AML-193 (cell line): ENCODE measurements at places on chromosomes 4 and X.

GRCh38 chrX:120753413-120754251, 122.0 kb downstream of the CT47B1 start:
- DNase-seq: no peak

GRCh38 chr4:62709618-62710252, 1509.6 kb downstream of the ADGRL3 start:
- DNase-seq: peak; percentile 38

DNA sequence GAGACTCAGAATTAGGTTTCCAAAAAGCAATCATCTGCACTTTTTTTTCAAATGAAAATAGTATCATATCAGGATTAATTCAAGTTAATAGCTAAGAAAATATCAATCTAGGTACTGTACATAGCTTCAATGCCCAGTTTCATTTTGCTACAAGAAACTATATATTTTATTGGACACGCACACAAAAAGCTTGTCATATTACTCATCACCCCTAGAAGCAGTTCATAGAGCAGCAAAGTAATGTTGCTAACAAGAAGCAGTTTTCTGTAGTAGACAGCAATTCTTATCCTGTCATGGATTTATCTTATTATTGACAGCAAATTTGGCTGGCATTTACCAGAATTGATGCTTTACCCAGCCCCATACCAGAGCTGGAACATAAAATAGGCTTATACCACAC, 52.3 kb upstream of the LSM6 start:
- DNase-seq: no peak

DNA sequence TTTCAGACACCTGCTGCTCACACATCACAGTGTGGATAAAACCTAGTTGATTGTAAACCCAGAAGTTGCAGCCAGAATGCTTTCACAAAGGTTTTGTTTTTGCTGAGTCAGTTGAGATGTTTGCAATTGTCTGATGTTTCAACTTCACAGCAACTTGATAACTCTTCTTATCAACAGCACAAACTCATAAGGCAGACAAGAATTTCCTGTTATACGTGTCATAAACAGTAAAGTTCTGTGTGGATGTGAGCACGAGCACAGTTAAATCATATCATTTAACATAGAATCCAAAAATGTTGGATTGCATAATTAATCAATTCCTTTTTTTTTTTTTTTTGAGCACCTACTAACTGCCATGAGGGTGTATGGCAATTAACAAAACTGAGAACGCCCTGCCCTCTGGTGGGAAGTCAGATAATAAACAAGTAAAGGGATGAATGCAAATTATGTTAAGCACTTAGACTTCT, 512.2 kb downstream of the PDHA2 start:
- peak; percentile 14 for DNase-seq

DNA sequence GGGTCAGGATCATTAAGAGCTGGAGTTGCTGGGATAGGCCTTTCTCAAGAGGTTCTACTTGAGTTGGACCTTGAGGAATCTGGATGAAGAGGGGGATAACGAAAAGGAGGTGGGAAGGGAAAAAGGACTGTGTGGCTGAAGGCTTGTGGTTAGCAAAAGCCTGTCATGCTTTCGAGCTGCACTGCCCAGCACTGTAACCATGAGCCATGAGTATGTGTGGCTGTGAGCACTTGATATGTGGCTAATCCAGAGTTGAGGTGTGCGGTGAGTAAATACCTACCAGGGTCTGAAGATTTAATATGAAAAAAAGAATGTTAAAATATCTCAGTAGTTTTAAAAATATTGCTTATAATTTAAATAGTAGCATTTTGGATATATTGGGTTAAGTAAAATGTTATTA, 11.4 kb downstream of the TMEM165 start:
- DNase-seq: no peak

DNA sequence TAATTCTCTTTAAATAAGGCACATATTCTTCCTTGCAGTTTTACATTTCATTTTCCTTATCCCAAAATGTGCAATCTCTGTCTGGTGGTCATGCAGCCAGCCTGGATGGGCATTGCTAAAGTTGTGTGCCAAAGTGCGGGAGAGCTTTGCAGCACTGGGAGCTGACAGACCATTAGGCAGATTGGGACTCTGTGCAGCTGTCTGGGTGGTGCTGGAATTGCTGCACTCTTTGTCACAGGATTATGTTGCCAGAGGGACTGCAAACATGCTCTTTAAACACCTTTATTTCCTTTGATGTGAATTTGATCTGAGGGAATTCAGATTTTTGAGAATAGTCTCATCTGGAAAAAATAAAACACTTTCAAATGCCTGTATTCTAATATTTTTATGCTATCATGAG, 956.2 kb upstream of the DIAPH2 start:
- DNase-seq: no peak

- DNase-seq: no peak
These were observed 56.9 kb upstream of the TMEM33 start for GRCh38 chr4:41878170-41878969.

DNA sequence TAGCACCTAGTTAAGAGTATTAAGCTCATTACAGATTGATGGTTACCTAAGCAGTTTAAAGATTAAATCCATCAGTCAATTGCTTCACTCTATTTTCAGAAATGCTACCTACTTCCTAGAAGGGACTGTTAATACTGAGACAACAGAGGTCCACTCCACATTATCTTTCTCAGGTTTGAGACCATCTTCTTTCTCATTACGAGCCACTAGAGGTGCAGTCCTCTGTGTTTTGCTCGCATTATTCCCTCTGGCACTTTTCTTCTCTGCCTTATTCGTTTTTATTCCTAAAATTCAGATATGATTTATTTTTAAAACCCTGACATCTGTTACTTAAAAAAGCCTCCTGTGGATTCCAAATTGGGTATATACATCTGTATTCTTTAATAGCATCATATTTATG, 459.1 kb downstream of the FSTL5 start:
- DNase-seq: no peak

GRCh38 chr4:174120446-174121295, 162.8 kb downstream of the FBXO8 start:
- DNase-seq: peak; percentile 56

GRCh38 chr4:175935016-175935661, 123.1 kb upstream of the GPM6A start:
- DNase-seq: no peak

GRCh38 chr4:95129821-95130311, 372.1 kb downstream of the BMPR1B start:
- peak; percentile 59 for DNase-seq

DNA sequence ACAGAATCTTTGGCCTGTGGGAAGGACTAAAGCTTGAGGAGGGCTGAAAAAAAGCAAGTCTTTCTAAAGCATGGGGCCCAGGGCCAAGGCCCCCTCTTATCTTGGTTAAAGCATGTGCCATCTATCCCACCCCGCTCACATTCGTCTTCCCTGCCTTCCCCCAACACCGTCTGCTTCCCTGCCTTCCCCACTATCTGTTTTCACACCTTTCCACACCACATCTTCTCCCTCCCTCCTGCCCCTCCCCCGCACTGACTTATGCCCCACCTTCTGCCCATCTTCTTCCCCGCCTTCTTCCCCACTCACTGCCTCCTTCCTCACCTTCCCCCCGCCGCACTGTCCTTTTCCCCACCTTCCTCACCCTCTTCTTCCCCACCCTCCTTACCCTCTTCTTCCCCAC, 890 bp upstream of the NAP1L5 start:
- no peak for DNase-seq

DNA sequence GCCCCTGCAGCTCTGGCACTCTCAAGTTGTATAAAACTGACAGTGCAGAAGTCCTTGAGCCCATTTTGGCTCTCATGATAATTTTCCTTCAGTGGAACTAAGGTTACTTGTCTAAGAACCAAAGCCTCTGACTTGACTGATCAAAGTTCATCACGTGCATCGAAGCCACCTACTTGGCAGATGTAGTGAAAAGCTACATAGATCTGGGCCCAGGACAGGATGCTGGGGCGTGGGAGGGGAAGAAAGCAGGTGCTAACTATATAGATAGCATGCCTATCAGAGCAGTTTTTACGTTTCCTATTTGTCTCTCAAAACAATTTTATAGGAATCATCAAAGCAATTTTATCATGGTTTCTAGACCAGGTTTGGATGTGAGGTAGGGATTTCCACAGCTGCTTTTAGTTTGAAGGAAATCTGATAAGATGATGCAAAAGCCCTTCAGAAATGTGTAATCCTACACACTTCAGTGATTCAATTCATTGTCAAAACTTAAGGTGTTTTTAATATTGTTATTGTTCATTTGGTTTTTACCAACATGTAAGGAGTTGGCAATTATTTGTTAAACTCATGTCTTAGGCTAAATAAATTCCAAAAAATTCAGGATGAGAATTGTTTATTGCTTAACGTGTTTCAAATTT, 1.2 kb upstream of the CD40LG start:
- DNase-seq: no peak

- no peak for DNase-seq
These were observed 468.4 kb upstream of the PRKX start for GRCh38 chrX:4181782-4182407.

DNA sequence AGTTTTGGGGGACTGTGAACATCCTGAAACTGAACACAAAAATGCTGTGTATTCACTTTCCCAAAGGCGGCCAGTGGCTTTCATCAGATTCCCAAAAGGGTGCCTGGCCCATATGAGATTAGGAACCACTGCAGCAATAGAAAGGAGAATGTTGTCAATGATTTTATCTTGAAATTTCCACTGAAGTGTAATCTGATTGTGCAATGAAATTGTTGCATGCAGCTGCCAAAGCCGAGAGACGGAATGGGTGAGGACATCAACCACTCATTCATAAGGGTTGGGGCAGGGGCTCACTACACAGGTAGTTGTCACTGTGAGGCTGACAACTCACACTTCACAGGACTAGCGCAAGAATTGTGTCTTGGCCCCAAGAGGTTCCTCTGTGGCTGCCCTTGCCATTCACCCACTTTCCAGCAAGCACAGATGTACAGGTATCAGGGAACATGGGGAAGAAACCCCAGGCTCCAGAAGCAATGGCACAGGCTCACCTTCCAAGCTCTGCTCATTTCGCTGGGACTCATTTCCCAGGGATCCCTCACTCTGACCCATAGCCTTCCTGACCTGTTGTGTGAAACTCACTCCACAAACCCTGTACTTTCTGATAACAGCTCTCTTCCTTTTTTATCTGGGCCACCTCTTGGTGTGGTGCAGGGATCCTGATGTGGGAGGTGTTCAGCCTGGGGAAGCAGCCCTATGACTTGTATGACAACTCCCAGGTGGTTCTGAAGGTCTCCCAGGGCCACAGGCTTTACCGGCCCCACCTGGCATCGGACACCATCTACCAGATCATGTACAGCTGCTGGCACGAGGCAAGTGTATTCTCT, 48.8 kb downstream of the BMX start:
- DNase-seq: no peak

GRCh38 chr4:16075061-16075460, 8.8 kb downstream of the PROM1 start:
- DNase-seq: no peak

DNA sequence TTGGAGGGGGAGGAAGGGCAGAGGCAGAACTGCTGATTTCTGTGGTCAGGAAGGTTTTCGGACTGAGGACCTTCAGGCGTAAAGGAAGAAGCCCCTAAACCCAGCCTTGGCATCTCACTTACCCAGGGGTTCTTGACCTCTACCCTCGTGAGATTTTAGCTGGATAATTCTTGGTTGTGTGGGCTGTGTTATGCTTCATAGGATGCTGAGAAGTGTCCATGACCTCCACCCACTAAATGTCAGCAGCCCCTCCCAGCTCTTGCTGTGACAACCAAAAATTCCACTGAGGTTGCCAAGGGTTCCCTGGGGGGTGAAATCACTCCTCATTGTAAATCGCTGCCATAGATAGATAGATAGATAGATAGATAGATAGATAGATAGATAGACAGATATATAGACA, 5.8 kb upstream of the CRLF2 start:
- no peak for DNase-seq
